CD8-positive, alpha-beta memory T cell (primary cell): ENCODE measurements at places on chromosomes 16 and 17. TPM values are rescaled to one million over a fixed set of nuclear protein-coding genes. Genes with fewer than 3 reads are reported as not detected.

CIITA gene
- total RNA-seq, result 11.9 TPM

DNA sequence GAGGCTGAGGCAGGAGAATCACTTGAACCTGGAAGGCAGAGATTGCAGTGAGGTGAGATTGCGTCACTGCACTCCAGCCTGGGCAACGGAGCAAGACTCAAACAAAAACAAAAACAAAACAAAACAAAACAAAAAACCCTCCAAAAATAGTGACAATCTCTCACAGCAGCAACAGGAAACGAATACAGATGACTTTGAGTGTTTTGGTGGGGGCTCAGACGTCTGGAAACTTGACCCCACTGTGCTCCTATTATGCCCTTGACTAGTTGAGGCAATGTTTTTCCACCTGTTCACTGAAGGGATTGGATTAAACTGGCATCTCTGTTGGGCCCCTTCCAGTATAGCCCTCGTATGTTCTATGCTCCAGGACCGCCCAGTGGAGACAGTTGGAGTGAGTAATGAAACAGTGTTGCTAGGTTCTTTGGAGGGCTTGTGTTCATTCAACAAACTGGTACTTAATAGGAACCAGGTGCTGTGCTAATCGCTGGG is 167.0 kb downstream of the UTP18 start:
- DNase-seq, result no peak

DNA sequence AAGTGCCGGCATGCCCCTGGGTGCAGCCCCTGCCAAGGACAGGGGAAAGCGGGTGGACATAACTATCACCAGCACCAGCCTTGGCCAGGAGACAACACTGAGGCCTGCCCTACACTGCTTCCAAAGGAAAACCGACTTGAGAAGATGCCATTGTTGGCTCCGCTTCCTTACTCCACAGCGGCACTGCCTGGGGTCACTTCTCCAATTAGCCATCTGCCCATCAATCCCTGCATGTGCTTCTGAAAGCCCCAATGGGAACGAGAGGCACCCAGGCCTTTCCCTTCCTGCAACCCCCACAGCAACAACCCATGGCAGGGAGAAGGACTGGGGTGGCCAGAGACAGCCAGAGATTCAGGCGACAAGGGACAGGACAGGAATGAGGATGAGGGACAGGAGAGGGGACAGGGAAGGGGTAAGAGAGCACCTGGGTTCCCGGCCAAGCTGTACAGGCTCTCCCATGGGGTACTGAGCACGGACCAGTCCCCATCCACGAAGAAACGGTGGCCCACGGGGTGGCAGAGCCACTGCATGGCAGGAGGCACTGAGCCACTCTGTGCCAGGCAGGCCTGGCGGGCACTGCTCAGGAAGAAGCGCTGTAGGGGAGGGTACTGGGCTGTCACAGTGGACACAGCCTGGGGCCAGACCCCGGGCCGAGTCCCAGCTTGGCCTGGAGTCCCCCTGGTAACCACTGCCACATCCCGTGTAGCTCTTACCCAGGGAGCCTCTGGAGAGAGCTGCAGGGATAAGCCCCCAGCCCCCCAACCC is 21.2 kb downstream of the SREBF1 start:
- DNase-seq, result no peak

GRCh38 chr17:57365420-57365819 is 109.1 kb downstream of the MSI2 start:
- no peak for DNase-seq

DNA sequence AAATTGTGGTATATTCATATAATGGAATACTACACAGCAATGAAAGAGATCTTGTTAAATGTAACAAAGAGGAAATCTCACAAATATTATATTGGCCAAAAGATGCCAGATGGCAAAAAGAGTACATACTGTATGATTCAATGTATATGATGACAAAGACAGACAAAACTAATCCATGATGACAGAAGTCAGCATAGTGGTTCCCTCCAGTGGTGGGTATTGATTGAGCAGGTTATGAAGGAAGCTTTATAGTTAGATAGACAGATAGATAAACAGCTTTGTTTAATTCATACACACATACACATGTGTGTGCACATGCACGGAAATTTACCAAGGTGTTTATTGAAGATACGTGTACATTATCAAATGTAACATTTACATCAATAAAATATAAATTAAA is 74.4 kb upstream of the SMIM36 start:
- DNase-seq, result no peak
